CD4-positive, alpha-beta T cell treated with Interleukin-4 for 1 hour (primary cell): ENCODE measurements at places on chromosomes 7 and 10.

- no peak for DNase-seq
Measured at GRCh38 chr7:101929256-101929655, 111.8 kb downstream of the CUX1 start.

- no peak for DNase-seq
Measured at GRCh38 chr7:148871551-148871950, 12.5 kb downstream of the EZH2 start.

- no peak for DNase-seq
Measured at GRCh38 chr7:95264363-95264891, 59.9 kb downstream of the PON1 start.

GRCh38 chr10:131452926-131453720 lies 141.6 kb upstream of the TCERG1L start:
- no peak for DNase-seq

- no peak for DNase-seq
Measured at GRCh38 chr7:29454899-29455451, 108.7 kb upstream of the PRR15 start.

DNA sequence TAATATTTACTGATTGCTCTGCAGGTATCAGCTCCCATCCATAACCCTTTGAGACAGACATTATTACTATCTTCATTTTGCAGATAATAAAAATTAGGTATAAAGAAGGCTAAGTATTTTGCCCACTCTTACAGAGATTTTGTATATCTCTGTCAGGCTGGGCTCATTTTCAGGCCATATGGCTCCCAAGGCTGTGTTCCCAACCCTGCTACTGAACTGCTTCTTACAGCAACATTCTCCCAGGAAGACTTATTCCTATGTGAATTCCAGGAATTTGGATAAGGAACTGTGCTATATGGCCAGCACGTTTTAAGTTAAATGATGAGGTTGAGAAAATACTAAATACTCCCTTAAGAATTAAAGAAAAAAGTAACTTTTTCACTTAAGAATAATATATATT lies 1.9 kb upstream of the TMEM106B start:
- DNase-seq, result no peak

DNA sequence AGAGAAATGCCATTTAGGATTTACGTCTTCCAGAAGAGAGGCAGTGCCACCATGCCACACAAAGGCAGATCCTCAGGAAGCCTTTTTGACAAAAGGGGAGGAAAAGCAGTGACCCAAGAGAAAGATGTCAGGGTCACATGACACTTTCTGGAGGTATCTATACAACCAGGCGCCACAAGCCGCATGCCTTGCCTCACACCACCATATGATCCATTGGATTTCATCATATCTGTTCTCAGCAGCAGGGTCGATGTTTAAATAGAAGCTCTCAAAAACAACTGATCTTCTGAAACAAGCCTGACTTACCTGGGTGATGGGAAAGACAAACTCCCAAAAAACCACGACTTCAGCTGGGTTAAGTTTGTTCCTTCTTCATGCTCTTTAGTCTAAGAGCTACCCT lies 52.5 kb upstream of the UNC5B start:
- DNase-seq, result no peak

DNA sequence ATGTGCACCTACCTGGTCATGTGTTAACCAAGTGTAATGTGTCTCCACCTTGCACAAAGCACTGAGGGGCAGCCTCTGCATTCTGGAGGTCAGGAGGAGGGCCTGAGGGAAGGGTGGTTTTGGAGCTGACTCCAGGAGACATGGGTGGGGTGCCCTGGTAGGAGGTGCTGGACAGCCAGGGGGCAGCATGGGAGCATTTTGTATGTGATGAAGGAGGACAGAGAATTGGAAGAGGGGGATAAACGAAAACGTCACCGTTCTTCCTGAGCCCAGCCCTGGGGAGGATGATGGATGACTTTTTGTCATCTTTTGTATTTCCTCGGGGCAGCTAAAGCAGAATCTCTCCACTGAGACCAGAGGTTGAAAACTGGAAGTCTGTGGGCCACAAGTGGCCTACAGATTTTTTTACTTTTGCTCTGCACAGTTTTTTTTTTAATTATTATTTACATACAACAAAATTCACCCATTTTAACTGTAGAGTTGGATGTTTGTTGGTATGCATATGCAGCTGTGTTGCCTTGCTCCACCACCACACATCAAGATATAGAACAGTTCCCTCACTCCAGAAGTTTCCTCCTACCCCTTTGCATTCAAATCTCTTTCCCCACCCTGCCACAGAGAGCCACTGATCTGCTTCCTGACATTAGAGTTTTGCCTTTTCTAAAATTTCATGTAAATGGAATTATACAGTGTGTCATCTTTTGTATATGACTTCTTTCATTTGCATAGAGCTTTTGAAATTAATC lies 242.5 kb downstream of the VTI1A start:
- no peak for DNase-seq

GRCh38 chr10:61071580-61071979 lies 127.6 kb upstream of the RHOBTB1 start:
- DNase-seq, result no peak

- DNase-seq, result no peak
Measured at GRCh38 chr7:74455928-74456327, 2.2 kb downstream of the GTF2IRD1 start.

DNA sequence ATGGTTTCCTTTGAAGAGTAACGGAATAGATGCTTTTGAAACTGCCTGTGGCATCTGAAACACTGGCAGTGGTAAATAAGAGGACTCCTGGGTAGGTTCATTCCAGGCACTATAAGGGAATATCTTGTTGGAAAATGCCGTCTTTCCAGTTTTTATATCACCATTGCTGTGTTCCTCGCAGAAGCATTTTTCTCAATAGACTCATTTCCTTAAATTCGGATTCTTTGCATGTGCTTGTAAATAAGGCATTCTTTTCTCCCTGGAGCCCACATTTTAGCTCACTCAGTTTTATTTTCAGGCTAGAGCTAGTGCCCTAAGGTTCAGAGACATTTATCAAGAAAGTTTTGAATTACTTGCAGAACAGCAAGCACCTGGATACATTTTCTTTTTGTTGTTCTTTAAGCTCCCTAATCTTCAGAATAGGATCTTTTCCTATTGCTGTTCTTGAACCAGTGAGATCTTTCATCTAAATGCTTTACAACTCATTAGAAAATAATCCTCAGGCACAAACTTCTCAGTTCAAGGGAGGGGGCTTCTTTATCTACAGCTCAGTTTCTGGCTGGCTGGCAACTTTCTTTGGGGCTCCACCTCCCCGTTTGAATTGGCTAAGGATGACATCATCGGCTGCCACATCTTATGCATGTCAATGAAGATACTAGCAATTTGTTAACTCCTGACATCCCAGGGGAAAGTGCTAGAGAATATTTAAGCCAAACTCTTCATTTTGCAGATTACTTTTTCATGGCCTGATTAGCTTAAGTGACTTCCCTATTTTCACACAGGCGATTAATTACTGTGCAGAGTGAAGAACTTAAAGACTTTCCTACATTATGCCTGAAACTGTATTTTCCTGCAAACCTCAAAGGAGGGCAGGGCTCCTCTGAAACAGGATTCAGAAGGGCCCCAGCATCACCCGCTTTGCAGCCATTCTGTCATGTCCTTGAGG lies 133.7 kb upstream of the RSU1 start:
- no peak for DNase-seq

DNA sequence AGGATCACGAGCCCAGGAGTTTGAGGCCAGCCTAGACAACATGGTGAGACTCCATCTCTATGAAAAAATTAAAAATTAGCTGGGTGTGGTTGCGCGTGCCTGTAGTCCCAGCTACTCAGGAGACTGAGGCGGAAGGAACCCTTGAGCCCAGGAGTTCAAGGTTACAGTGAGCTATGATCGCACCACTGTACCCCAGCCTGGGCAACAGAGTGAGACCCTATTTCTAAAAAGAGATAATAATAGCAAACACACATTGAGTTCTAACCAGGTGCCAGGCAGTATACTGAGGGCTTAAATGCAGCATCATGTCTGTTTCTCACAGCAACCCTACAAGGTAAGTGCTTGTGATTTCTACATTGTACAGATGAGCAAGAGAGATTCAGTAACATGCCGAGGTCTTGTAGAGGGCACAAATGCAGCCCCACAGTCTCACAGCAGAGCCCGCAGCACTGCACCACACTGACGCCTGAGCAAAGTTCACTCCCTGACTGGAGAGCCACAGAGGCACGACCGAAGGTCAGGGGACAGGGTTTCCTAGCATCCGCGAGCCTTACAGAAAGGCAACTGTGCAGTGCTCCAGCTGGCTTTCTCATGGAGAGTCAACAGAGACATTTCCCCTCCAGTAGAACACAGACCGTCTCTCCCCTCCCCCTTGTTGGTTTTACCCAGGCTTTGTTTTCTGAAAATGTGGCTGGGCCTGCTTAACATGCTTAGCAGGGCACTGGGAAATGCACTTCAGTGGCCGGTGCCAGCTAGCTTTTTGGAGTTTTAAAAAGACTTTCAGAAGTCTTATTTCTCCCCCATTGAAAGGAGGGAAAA lies 36.5 kb downstream of the PDSS1 start:
- DNase-seq, result no peak

- DNase-seq, result no peak
Measured at GRCh38 chr7:83528925-83529423, 120.0 kb downstream of the SEMA3E start.

GRCh38 chr7:6437251-6437650 lies 10.5 kb downstream of the DAGLB start:
- DNase-seq, result no peak

DNA sequence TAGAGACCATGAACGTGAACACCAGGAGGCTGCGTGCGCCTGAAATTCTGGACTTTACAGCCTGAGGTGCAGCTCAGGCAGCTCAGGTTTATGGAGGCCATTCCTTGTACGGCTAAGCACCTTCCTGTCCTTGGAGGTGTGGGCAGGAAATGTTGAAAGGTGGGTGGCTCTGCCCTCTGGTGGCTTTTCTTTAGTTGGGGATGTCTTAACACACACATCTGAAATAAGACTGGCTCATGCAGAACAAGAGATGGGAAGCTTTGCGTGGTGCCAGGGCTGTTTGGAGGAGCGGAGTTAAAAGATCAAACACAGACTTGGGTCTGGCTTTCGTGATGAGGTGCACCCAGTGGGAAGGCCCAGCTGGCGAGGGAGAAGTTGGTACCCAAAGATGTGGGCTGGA lies 64.1 kb downstream of the DOCK1 start:
- no peak for DNase-seq

DNA sequence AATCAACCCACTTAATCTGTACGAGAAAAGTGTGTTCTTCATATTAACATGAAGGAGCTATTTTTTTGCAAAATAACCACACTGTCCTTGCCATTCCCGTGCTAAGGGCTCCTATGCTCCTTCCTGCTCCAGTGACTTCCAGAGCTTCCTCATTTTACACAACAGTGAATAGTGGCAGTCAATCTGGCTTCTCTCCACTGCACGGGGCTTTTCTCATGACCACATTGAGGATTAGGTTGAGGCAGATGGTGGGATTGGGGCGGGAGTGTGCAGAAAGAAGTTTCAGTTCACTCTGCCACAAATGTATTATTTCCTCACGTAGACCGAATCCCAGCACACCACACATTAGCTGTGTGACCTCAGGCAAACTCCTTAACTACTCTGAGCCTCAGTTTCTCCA lies 235.1 kb downstream of the ARHGAP12 start:
- no peak for DNase-seq

DNA sequence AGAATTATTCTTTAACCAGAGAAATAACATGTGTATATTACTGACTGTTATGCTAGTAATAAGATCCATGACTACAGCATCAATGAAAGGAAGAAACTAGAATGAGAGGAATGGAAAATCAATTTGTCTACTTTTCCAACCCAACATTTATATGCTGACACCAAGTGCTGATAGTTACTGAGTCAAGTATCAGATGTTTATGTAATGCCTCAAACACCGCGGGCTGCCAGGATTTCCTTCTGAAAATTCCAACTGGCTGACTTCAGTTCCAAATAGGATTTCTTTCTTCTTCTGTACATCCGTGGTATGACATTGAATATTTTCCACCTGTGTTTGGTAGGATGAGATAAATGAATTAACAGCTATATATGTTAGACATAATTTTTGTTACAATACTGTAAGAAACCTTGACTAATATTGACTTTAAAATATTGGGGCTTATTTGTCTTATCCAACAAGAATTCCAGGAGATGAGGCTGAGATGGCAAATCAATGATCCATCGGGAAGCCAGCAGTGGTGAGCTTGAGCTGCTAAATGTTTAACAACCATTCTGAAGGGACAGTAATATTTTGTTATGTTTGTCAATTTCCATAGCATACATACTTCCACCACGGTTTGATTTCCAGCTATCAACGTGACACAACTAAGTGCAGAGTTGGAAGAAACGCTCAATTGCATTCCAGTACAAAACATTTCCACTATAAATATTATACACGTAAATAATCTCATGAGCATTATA lies 435.2 kb upstream of the AUTS2 start:
- DNase-seq, result no peak
